ENCODE measurements at places on chromosomes 6 and 20. TPM values are rescaled to one million over a fixed set of nuclear protein-coding genes. Genes with fewer than 3 reads are reported as not detected.

DNA sequence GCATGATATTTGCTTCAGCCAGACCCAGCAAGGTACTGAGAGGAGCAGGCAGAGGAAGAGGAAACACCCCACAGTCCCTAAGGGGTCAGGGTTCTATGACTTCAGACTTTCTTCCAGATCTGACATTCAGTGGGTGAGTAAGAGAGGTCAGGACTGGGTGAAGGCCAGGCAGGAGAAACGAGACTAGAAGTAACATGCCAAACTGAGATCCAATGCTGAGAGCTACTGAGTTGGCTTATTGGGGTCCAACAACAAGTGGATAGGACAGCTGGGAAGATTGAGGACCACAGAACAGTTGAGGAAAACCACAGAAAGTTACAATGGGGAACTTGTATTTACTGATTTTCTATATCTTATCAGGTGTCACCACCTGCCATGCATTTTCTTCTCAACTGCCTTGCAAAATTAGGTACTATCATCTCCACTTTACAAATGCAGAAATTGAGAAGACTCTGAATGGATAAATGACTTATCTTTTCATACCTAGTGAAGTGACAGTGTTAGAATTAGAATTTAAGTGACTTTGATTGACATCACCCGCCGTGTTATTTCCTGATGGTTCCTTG, 43.8 kb upstream of the HIVEP1 start:
- peaks cover 11% of the 10 kb centered on the region for H3K4me1 ChIP-seq
- no peak for DNase-seq
- no peaks in the 10 kb centered on the region for H3K27me3 ChIP-seq
- no peak overlapping the region for H3K27ac ChIP-seq
- H3K36me3 ChIP-seq, result no peaks in the 10 kb centered on the region

GRCh38 chr20:63431944-63432343, 40.5 kb downstream of the KCNQ2 start:
- H3K4me3 ChIP-seq, result no peak overlapping the region
- H3K27ac ChIP-seq, result no peak overlapping the region
- H3K36me3 ChIP-seq, result no peaks in the 10 kb centered on the region
- no peaks in the 10 kb centered on the region for H3K4me1 ChIP-seq
- peaks cover 1% of the 10 kb centered on the region for H3K27me3 ChIP-seq

The DOK5 gene
- 2.8 TPM for polyA plus RNA-seq

DNA sequence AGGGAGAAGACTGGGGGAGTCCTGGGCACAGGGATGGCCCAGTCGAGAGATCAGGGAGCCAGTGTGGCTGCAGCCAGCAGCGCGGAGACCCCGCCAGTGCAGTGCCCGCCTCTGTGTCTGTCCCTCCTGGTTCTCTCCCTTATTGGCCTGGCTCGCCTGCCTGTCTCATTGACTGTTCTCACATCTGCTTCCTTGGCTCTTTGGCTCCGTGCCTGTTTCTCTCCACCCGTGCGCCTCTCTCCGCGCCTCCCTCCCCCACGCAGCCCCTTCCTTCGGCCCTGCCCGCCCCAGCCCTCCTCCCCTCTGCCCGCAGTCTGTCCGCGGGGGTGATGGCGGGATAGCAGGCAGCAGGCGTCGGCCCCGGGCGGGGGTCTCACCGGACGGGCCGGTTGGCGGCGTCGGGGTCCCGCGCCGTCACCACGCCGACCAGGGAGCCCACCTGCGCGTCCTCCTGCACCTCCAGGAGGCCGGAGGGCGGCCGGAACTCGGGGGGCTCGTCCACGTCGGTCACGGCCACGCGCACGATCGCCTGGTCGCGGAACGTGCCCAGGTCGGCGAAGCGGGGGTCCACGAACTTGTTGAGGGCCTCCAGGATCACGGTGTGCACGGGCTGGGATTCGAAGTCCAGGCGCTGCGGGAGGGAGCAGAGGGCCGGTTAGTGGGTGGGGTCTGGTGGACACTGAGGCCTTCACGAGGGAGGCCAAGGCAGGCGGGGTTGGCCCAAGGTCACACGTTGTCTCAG, 92.0 kb downstream of the CD40 start:
- no peaks in the 10 kb centered on the region for H3K36me3 ChIP-seq
- H3K4me1 ChIP-seq, result no peaks in the 10 kb centered on the region
- H3K4me3 ChIP-seq, result no peak overlapping the region

GRCh38 chr20:36754656-36755222, 8.8 kb upstream of the NDRG3 start:
- no peaks in the 10 kb centered on the region for H3K27me3 ChIP-seq
- H3K4me3 ChIP-seq, result no peak overlapping the region
- H3K27ac ChIP-seq, result peak overlapping the region; percentile 4
- peak; percentile 88 for DNase-seq
- H3K4me1 ChIP-seq, result no peaks in the 10 kb centered on the region

Measured in IMR-90 (cell line).